ENCODE measurements at places on chromosomes 16 and 17.

DNA sequence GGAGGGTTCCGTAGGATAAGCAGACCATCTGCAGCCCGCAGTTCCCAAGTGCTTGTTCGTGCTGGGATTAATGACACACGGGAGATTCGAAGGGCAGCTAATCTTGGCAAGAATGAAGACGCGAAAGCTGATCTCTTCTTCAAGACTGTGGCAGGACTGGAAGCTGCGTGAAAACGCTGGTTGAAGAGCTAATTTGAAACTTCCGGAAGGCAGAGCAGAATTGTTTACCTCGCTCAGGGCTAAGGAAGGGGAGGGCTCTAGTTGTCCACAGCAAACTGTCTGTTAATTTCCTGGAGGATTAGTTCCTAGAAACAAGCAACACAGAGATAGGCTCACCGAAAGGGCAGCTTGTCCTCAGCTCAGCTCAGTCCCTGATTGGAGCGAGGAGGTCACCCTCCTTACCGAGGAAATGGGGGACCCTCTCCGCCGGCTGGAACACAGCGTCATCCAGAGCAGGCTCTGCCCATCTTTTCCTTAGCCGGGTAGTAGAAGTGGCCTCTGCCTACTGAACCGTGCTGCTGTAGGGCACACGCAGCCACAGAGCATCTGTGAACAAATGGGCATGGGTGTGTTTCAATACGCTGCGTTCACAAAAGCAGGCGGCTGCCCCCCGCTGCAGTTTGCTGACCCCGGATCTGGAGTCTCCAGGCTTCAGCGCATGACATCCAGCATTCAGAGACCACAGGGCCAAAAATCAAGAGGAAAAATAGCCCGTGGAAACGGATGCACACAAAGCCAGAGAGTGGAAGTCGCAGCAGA lies 16.7 kb upstream of the BAIAP2 start:
- DNase-seq, result no peak

GRCh38 chr17:57068222-57068658 lies 16.8 kb upstream of the AKAP1 start:
- DNase-seq, result no peak

- no peak for DNase-seq
Measured at GRCh38 chr16:12050361-12050760, 73.8 kb downstream of the SNX29 start.

DNA sequence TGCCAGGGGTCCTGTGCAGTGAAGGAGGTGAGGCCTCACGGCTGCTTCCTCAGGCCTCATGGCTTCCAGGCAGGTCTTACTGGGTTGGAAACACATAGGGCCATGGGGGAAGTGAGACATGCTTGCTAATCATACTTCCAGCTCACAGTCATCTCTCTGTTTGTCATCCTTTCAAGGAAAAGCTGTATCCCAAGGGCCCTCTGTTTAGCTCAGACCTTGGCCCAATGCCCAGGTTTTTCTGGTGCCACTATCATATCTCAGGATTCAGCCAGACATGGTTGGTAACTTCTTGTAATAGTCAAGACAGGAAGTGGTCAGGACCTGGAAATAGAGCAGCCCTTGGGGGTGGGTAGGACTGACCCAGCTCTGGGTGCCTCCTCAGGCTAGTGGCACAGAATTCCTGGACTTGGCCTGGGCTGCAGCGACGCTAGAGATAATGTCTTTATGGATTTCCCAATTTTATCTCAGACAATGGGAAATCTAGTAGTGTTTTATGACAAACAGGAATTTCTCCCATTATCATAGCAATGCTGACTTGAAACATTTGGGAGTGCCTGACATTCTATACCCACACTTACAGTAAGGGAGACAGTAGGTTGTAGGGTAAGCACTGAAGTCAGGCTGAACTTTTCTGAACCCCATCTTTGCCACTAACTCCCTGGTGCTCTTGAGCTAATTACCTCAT lies 13.5 kb upstream of the ITGB3 start:
- DNase-seq, result peak; percentile 76
